MCF 10A (cell line): ENCODE measurements at places on chromosomes 1 and 21. TPM values are rescaled to one million over a fixed set of nuclear protein-coding genes. Genes with fewer than 3 reads are reported as not detected.

- no peak for DNase-seq
Observed at GRCh38 chr1:37092937-37093336, 58.6 kb upstream of the GRIK3 start.

TFF1 gene
- not detected in 2 replicates for total RNA-seq

TNNI3K gene
- total RNA-seq: 1.1 TPM in 1 of 2 replicates, not detected in the other

ANGPTL7 gene
- not detected in 2 replicates for total RNA-seq

- no peak for DNase-seq
Observed at GRCh38 chr1:200949626-200950025, 54.9 kb downstream of the INAVA start.

GRCh38 chr1:52139817-52140540 lies 1.9 kb upstream of the ZFYVE9 start:
- DNase-seq: peak; percentile 89

DNA sequence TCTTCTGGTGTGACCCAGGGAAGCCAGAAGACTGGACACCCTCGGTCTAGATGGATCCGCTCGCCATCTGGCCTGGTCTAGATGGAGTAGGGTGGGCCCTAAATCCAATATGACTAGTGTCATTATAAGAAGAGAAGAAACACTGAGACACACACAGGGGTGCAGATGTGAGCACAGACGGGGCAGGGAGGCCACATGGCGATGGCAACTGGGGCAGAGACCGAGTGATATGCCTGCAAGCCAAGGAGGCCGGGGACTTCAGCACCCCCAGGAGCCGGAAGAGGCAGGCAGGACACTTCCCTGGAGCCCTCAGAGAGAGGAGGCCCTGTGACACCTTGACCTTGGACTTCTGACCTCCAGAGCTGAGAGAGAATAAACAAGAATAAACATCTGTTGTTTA lies 5.6 kb upstream of the TFF3 start:
- DNase-seq: no peak

GRCh38 chr1:74933500-74933899 lies 200.5 kb downstream of the TYW3 start:
- DNase-seq: peak; percentile 45

GRCh38 chr1:209885403-209886218 lies 52.4 kb upstream of the SYT14 start:
- no peak for DNase-seq

DNA sequence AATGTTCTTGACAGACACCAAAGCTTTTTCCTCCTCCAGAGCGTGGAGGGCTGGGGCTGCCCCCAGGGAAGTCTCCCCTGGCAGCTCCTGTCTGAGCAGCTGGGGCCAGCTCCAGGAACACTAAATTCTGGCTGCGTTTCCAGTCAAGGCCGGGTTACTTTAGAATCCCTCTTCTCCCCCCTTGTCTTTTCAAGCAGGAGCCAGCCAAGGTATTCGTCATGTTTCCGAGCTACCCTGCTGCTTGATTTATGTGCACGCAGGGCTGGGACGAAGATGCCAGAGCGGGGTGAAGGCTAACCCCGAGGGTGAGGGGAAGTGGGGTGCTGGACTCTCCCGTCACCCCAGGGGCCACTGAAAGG lies 68.1 kb upstream of the ANGPTL1 start:
- DNase-seq: no peak

S100A8 gene
- total RNA-seq: 46.9 and 80.4 TPM in 2 replicates

TSPAN2 gene
- 0.42 TPM in 1 of 2 replicates, not detected in the other for total RNA-seq

GRCh38 chr1:154583773-154584172 lies 16.2 kb downstream of the CHRNB2 start:
- no peak for DNase-seq

DNA sequence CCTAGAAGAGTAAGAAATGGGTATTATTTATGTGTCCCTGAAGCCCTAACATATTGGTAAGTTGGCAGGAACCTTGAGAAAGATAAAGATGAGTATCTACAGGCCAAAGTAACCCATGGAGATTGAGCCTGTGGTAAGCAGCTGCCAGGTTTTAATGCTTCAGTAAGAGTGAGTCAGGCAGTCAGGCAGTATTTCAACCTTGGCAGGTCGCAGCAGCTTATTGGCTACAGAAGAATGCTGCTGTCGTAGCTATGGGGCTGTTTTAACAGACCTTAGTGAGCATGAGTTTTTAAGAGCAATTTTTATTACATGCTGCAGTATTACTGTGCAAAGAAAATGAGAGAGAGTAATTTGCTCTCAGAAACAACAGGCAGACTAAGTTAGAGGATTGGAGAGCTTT lies 10.3 kb upstream of the SLC30A10 start:
- DNase-seq: peak; percentile 56

DNA sequence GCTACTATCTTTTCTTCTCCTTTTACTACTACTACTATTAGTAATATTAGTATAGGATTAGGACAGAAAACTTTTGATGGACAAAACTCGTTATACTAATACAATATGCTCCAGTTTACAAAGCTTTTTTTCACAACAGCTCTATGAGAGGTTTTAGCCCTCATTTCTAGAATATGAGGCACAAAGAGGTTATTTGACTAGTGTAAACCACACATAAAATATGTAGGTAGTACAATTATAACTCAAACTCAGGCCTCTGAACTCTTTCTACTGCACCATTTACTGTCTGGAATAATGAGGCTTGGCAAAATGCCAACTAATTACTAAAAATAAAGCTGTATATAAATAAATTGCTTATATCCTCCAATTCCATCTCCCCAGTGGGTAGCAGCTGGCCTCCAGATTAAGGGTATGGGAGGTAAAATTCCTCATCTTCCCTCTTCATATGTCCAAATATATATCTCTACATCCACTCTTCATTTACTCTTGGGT lies 99.9 kb downstream of the LYST start:
- no peak for DNase-seq

- DNase-seq: no peak
Observed at GRCh38 chr1:59081795-59082194, 215.1 kb upstream of the FGGY start.

MCOLN3 gene
- total RNA-seq: 0.70 and 1.3 TPM in 2 replicates

DNA sequence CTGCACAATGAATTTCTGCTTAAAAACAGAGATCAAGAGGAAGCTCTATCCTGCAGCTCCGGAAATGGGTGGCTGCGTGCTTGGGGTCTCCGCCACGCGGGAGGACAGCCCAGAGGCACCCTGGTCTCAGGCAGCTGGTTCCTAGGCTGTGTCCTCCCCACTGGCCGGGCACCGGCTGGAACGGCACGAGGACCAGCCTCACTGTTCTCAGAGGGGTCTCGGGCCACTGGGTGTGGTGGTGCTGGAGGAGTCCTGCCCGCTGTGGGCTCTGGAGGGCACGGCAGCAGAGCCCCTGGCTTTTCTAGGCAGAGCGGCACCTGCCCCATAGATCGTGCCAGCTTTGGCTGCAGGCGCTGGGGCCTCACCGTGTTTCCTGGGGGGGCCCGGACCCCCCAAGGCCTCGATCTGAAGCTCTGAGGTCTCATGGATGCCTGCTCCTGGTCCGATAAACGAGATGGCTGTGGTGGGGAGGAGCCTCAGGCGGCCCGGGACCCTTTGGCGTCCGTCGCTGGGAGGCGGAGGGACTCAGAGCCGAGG lies 8.2 kb upstream of the RNF223 start:
- no peak for DNase-seq

CFAP141 gene
- not detected in 2 replicates for total RNA-seq

RGSL1 gene
- total RNA-seq: not detected in 2 replicates

PAPPA2 gene
- 11.5 and 35.7 TPM in 2 replicates for total RNA-seq

DNA sequence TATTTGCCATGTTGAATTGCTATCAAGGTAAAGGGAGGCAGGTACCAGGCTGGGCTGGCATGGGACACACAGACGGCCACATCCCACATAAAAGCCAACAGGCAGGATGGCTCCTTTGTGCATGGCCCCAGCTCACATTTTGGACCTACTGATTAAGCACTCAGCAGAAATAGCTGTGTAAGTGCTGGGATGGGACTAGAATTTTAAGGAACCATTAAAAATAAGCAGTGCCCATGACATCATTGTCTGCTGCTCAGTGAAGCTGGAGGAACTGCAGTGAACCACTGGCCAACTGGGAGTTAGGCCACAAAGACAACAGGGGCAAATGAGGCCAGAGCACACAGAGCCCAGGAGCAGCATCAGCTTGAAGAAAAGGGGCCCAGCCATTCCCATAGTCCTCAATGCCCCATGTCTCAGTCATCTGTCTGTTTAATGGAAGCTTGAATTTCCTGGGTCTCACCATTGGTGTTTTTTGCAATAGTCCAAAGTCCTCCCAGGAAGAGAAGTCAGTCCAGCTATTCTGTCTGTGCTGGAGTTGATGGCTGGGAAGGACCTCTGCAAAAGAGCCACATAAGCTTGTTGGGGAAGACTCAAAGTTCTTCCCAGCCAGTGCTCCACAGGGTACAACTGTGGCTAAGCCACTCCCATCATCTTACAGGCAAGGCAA lies 45.3 kb upstream of the TNR start:
- DNase-seq: no peak

- no peak for DNase-seq
Observed at GRCh38 chr1:25579292-25580252, 36.2 kb downstream of the LDLRAP1 start.

TFF3 gene
- total RNA-seq: not detected in 2 replicates

GRCh38 chr1:12677565-12677964 lies 33.7 kb downstream of the AADACL4 start:
- no peak for DNase-seq

CLEC20A gene
- not detected in 2 replicates for total RNA-seq

LYPD8 gene
- total RNA-seq: not detected in 2 replicates

- DNase-seq: peak; percentile 88
Observed at GRCh38 chr1:180533266-180533987, 25.3 kb upstream of the OVAAL start.

IFI44L gene
- 8.0 and 11.9 TPM in 2 replicates for total RNA-seq

OR2L2 gene
- total RNA-seq: 0.19 and 0.34 TPM in 2 replicates

- DNase-seq: no peak
Observed at GRCh38 chr1:19006000-19006399, 49.5 kb upstream of the IFFO2 start.

EPHA8 gene
- not detected in 2 replicates for total RNA-seq

GRCh38 chr1:165144757-165145397 lies 211.6 kb downstream of the LMX1A start:
- peak; percentile 81 for DNase-seq
